ENCODE measurements at places on chromosomes 6 and 20. TPM values are rescaled to one million over a fixed set of nuclear protein-coding genes. Genes with fewer than 3 reads are reported as not detected.

- no peak for DNase-seq
These were observed 49.1 kb upstream of the PLCB4 start for GRCh38 chr20:9019833-9020232.

- no peak for DNase-seq
These were observed 173.5 kb downstream of the DLL1 start for GRCh38 chr6:170117111-170117972.

DNA sequence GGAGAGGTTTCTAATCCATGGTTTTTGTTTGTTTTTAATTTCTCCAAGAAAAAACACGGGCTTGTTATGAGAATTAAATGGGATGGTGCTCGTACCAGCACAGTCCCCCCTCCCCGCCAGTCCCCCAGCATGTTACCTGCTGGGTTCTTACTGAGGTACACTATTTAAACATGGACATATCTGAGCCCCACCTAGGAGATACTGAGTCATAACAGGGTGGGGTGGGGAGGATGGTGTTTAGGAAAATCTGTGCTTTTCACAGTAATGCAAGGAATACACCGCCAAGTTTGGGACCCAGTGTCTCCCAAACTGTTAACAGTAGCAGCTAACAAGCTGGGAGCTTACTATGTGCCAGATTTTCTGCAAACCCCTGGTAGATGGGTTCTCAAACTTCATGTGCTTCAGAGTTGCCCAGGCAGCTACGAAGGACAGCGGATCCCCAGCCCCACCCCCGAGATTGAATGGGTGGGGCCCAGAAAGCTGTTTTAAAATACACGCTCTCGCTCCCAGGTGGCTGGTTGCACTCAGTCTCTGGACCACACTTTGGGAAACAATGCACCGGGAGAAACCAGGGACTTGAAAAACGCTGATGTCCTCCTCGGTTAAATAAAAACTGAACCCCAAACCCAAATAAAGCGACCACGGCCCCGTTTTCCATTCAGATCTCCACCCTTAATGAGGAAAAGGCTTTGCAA, 995 bp downstream of the ZFP64 start:
- DNase-seq: no peak

- no peak for DNase-seq
These were observed 158.3 kb downstream of the SYCP2 start for GRCh38 chr20:59774921-59775686.

GRCh38 chr6:39377539-39377950, 55.0 kb upstream of the KCNK16 start:
- DNase-seq: peak; percentile 54

DNA sequence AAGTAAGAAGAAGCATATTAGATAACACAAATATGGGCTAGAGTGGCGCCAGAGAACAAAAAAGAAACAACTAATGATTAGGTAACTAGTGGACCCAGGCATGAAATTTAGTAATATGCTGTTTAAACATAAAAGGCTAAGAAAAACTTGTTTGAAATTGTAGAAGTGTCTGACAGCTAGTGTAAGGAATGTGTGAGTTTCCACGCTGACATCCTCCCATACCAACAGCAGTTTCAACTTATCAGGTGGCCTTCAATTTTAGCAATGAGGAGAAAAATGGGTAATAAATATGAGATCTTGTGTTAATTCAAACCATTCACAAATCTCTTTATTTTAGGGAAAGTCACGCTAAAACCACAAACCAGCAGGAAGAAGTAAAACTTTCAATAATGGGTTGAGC, 440.2 kb upstream of the FLRT3 start:
- DNase-seq: no peak

DNA sequence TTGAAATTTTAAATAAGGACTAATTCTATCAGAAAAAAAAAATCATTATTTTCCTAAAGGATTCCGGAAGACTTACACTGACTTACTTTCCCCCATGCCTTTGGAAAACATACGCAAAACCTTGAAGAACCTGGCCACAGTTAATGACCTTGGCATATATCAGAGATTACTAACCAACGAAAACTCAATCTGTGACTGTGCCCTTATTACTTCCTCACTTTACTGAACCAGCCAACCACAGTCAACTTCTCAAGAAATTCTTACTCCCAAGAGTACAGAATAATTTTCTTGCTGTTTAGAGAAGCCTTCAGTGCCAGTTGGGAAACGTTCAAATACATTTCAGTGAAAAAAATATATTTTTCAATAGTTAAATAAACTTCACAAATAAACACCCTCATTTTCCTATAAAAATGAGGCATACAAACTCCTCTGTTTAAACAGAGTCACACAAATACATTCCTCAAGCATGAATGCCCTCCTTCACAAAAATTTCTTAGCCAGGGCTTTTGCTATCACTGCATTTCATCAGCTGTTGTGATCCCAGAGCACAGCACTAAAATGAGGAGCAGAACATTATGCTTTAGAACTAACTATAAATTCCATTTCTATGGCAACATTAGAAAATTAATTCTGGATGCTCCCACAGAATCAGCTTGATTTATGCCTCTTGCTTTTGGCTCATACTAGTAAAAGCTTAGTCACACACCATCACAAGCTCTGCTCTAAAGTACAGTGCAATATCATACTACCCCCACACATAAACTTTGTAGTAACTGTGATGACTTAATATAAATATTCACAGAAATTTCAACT, 117.6 kb downstream of the DST start:
- DNase-seq: no peak

GRCh38 chr6:101341926-101342325, 51.6 kb upstream of the GRIK2 start:
- DNase-seq: no peak

DNA sequence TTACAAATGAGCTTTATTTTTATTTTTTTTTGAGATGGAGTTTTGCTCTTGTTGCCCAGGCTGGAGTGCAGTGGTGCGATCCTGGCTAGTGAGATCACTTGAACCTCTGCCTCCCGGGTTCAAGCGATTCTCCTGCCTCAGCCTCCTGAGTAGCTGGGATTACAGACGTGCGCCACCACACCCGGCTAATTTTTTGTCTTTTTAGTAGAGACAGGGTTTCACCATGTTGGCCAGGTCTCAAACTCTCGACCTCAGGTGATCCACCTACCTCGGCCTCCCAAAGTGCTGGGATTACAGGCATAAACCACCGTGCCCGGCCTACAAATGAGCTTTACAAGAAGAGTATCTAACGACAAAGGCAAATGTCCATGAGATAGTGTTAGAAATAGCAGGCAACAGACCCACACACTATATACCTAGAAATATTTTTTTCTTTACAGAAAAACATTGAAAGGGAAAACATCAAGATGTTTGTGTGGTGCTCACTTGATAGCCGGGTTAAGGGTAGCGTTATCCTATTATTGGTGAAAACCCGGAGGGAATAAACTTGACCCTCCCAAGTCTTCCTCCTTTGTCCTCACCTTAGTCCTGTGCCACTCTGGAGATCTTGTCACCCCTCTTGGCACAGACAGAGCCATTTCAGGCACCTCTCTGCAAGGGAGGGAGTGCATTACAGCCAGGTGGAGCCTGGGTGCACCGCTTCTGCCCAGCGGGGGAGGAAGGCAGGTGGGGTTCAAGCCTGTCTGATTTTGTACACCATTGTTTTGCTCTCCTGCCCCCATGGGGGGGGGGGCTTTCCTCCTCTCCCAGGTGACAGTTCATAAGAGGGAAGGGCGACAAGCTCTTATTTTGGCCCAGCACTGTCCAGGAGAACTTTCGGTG, 21.0 kb upstream of the AVP start:
- DNase-seq: no peak

GRCh38 chr6:163637524-163637923, 223.0 kb downstream of the QKI start:
- no peak for DNase-seq

DNA sequence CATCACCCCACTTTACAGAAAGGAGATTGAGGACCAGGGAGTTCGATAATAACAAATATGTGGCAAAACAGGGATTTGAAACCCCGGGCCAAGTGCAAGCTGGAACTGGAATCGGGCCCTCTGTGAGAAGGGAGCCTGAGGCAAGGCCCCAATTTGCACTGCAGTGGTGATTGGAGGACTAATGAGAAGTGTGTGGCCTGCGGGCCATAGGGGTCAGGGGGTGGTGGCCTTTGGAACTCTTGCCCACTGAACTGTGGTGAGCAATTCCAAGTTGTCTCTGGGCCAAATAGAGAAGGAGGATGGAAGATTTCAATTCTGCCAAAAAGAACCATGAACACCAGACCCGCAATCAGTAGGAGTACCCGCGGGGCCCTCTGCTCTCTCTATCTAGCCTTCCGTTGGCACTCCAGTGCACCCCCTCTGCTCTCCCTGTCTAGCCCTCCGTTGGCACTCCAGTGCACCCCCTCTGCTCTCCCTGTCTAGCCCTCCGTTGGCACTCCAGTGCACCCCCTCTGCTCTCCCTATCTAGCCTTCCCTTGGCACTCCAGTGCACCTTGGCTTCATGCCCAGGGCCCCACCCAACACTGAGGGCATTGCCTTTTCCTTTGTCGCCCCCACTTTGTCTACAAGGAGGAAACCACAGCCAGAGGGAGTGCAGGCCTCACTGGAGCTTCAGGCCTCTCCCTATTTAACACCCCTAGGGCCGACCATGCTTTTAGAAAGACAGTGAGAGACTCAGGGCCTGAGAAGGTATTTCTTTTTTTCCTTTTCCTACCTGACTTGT, 6.0 kb upstream of the PTPRA start:
- DNase-seq: no peak

GRCh38 chr6:56381801-56382251, 134.4 kb upstream of the COL21A1 start:
- no peak for DNase-seq

GRCh38 chr6:140604786-140605185, 1230.3 kb upstream of the CITED2 start:
- DNase-seq: no peak

- no peak for DNase-seq
These were observed 14.4 kb upstream of the ANKRD60 start for GRCh38 chr20:58242824-58243223.

DNA sequence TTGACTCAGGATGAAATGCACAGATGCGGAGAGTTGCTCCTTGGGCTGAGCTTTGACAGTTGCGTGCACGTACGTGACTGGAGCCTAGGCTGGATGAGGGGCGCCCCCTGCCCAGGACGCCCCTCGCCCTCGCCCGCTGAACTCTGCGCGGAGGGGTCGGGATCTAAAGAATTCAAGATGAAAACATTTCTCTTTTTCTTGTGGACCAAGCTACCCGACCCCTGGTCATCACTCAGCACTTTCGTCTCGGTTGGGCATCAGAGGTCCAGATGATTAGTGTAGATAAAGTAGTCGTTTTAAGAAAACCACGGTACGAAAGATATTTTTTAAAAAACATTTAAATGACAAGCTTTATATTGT, 700 bp downstream of the DTD1 start:
- DNase-seq: no peak

DNA sequence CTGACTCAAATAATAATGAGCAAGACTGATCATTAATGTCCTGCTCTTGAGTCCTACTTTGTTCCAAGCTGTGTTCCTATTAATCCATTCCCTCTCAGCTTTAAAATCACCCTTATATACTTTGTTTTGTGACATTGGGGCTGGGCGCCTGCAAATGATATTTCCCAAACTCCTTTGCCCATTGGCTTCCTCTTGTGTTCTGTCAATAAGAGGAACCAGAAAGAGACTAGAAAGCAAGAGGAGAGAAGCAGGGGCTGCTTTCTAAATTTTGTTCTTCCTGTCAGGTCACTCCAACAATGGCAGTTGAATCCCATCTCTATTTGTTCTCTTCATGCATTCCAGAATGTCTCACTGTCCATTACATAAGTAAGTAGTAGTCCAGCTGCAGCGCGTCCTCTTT, 21.6 kb upstream of the TRIM27 start:
- DNase-seq: no peak

DNA sequence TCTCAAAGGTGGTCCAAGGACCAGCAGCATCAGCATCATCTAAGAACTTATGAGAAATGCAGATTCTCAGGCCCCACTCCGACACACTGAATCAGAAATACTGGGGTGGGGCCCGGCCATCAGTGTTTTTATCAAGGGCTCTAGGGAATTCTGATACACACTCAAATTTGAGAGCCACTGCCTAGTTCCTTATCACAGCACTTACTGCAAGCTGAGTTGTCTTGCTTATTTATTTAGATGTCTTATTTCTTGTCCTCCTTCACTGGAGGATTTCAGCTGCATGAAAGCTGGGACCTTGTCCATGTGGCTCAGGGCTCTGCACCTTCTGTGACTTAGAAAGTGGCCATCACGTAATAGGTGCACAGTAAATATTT, 139.4 kb upstream of the RREB1 start:
- DNase-seq: no peak

- DNase-seq: no peak
These were observed 63.4 kb downstream of the TXNDC5 start for GRCh38 chr6:7846966-7847818.

DNA sequence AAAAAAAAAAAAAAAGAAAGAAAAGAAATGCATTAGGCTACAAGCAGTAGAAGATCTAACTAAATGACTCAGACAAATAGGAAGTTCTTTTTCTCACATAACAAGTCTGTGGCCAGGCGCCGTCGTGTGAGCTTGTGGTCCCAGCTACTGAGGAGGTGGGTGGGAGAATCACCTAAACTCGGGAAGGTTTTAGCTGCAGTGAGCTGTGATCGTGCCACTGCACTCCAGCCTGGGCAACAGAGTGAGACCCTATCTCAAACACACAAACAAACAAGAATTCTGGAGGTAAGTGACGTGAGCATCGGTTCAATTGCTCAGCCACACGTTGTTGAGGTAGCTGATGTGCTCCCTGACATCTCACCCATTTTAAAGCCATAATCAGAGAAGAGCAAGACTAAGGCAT, 37.9 kb upstream of the SLC23A2 start:
- no peak for DNase-seq

GRCh38 chr20:43161716-43162115, 28.0 kb downstream of the PTPRT start:
- DNase-seq: no peak

DNA sequence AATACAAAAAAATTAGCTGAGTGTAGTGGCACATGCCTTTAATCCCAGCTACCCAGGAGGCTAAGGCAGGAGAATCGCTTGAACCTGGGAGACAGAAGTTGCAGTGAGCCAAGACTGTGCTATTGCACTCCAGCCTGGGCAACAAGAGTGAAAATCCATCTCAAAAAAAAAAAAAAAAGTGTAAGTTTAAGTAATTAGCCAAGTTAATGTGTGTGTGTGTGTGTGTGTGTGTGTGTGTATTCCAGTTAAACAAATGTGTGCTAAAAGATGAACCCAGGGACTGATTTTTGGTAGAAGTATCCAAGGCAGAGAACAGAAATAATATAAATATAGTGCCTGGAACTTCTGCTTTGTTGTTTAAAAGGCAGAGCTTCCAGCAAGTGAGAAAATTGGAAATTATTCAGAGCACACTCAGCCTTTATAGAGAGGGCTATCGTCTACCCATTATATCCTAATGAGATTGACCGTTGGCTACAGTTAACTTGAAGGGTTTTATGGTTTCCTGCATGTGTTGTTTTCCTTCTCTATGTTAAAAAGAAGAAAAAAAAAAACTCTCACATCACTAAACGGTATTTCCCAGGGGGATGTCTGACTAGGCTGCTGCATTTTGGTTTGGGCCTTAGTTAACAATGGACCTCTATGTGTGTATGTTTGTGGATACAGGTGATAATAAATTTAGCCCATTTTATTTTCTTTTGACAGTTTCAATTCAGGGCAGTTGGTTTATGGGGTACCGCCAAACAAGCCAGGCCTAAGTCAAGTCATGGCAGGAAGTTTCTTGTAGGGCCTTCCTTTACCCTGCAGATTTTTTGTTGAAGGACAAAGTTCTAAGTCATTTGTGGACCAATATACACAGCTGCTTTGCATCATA, 9.8 kb downstream of the SOX4 start:
- DNase-seq: no peak

Gene ULBP1
- polyA plus RNA-seq: 0.28 TPM

Gene NEDD9
- polyA plus RNA-seq: 10.1 TPM

Gene CFB
- 1.0 TPM for polyA plus RNA-seq

Gene SIRPB1
- polyA plus RNA-seq: 1.7 TPM

Gene SLC22A2
- polyA plus RNA-seq: not detected

Gene ADGB
- not detected for polyA plus RNA-seq

Gene HSPA1A
- 72.3 TPM for polyA plus RNA-seq

Gene DCDC2
- 0.06 TPM for polyA plus RNA-seq
